HS-5 (cell line): ENCODE measurements at places on chromosomes 1 and 21.

DNA sequence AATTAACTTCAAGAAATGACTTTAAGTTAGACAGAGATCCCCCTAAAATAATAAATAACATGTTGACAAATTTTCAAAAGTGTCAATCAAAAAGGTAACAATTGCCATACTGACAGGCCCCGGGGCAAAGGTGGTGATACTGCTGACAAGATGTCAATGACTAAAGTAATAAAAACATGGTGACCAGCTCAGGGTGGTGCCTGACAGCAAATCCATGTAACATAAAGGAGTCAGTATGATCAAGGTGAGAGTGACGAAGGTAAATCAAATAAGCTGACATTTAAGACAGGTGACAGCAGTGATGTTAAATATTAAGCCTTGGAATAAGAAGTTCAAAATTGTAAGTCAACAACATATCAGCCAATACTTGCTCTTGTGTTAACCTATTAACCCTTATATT is 387.5 kb downstream of the DPYD start:
- no peak for DNase-seq

- no peak for DNase-seq
Measured at GRCh38 chr1:153928791-153929341, 6.1 kb upstream of the GATAD2B start.

- no peak for DNase-seq
Measured at GRCh38 chr1:187641463-187641862, 812.7 kb downstream of the PLA2G4A start.

DNA sequence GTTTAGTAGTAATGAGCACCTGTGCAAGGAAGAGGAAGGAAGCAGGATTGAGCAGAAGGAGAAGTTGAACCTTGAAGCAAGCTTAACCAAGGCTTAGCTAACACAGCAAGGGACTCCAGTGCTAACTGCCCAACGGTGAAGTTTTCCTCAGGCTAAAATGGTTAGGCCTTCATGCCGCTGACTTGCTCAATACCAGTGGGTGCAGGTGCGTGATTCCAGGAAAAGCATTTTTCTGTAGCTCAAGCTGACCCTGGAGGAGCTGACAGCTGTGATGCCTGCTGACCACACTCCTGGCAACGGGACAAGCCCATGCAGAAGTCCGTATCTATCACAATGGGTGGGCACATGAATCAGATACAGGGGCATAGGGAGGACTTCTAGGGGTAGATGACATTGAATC is 76.5 kb upstream of the FGGY start:
- DNase-seq = no peak

GRCh38 chr1:184449916-184450315 is 63.1 kb downstream of the C1orf21 start:
- DNase-seq = no peak

GRCh38 chr1:53122961-53123413 is 19.5 kb downstream of the SLC1A7 start:
- DNase-seq = no peak

DNA sequence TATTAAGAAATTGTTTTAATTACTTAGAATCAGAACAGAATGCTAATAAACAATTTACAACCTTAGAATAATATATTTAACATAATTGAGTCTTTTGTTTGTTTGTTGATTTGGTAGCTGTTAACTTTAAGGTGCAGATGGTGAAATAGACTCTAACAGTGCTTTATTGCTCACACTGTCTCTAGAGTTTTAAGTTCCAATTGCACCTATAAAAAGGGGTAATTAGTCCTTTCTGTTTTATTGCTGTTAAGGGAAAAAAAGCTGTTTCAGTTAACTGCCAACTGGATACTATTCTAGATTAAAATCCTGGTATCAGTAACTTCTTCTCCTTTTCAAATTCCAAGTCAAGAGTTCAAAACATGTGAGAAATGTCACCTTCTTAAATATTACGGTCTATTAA is 197.6 kb upstream of the TMPRSS15 start:
- DNase-seq = no peak

GRCh38 chr1:41357451-41358101 is 3.7 kb upstream of the FOXO6 start:
- no peak for DNase-seq

DNA sequence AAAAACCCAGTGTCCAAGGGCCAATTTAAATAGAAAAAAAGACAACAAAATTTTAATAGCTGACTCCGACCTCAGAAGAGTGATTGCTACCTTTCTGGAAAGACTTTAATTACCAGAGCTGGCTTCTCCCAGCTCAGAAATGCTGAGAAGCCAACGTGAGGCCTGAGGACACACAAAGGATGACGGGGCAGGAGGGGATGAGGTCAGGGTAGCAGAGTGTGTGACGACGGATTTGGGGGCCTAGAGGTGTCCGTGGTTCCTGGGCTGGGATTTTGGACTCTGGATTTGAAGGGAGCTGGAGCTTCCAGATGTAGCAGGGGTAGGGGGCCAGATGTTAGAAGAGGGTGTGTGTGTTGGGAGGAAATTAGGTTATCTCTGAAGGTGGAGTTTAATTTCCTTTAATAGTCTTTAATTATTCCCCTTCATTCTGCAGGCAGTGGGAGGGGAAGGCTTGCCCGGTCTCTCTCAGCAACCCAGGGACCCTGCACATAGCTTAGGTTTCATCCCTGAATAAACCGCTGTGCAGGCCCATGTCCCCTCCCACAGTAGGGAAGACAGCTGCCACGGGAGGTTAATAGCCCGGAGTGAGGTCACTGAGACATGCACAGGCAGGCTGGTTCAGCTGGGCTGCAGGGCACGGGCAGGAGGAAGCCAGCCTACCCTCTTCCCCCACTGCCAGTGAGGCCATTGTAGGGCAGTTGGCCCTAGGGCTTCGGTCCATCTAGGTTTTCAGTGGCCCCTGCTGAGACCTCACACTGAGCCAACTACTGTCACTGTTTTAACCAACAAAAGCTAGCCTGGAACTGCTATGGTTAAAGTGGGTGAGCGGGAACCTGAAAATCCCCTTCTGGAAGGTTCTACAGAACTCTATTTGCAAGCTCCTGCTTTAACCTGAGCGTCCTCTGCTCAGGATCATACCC is 3.8 kb upstream of the PADI3 start:
- DNase-seq = no peak

- no peak for DNase-seq
Measured at GRCh38 chr1:110068646-110069403, 1.6 kb downstream of the ALX3 start.

DNA sequence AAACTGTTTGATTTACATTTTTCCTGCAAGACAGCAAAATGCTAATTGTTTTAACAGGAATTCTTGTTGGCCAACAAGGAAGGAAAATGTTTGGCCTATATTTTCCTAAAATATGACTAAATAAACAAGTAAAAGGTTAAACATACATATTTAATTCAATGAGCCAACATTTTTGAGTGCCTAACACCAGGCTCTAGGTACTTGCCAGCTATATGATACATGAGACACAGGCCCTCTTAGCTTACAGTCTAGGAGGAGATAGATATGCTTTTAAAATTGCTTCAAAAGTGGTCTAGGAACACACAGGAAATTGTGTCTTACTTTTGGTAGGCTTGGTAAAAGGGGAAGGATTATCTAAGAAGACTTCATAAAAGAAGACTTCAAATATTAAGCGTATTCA is 50.9 kb downstream of the PIGK start:
- DNase-seq = no peak

GRCh38 chr1:235426680-235427079 is 59.5 kb downstream of the TBCE start:
- no peak for DNase-seq

- DNase-seq = no peak
Measured at GRCh38 chr1:94036730-94037129, 84.2 kb downstream of the ABCA4 start.

- DNase-seq = no peak
Measured at GRCh38 chr1:233675893-233676292, 62.0 kb downstream of the KCNK1 start.

- DNase-seq = no peak
Measured at GRCh38 chr1:11952455-11953109, 18.1 kb downstream of the PLOD1 start.

GRCh38 chr1:36457691-36458090 is 6.5 kb downstream of the MRPS15 start:
- DNase-seq = no peak

GRCh38 chr1:154467434-154468102 is 34.5 kb upstream of the TDRD10 start:
- DNase-seq = no peak

- DNase-seq = no peak
Measured at GRCh38 chr1:206087091-206087490, 30.1 kb downstream of the AVPR1B start.

GRCh38 chr1:233295237-233295974 is at the start of gene PCNX2:
Gene PCNX2 (minus strand): TSS chr1:233295725. CDS start chr1:233295478, 247 bp downstream.
- DNase-seq = no peak

GRCh38 chr1:37553598-37553926 is 531 bp downstream of the SNIP1 start:
- DNase-seq = no peak

- no peak for DNase-seq
Measured at GRCh38 chr1:206447792-206448191, 22.5 kb upstream of the IKBKE start.

- DNase-seq = no peak
Measured at GRCh38 chr1:181127898-181128453, 39.5 kb downstream of the IER5 start.

GRCh38 chr1:101797722-101798121 is 199.0 kb downstream of the OLFM3 start:
- no peak for DNase-seq

- no peak for DNase-seq
Measured at GRCh38 chr1:53145619-53145941, 3.1 kb upstream of the SLC1A7 start.
